Stimulated activated CD8-positive, alpha-beta memory T cell treated with anti-CD3 and anti-CD28 coated beads, Interleukin-7, amount 100 ng/mL, for 1 hour (primary cell): ENCODE measurements at places on chromosomes 6 and 20.

DNA sequence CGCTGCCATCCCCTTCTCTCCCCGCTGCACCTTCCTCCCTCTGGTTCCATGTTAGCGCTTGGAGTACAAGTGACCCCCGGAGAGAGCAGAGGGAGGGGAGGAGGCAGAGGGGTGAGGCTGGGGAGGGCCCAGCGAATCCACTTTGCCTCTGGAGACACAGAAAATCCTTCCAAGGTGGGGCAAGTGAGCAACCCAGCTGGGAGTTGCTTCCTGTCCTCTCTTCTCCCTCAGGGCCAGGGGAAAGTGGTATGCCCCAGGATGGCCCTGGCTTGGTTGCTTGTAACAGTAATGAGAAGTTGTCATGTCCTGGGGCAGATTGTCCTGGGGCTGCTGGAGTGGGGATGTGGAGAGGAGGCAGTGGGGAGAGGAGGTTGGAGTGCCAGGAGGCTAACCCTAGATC, 691 bp upstream of the ANGPT4 start:
- no peak for DNase-seq

DNA sequence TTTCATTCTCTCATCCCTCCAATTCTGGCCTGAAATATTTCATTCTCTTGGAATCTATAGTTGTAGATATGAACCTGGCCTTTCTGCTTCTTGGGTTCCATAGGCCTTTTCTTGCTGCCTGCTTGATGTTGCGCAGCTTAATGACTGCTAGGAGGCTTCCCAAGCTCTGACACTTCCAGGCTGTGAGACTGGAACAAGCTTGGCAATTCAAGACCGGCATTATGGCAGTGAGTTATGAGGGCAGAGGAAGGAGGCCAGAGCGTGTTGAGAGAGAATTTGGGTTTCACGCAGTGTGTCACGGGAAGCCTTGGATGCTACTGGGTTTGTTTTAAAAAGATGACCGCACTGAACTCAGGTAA, 948 bp upstream of the DNAJC5 start:
- no peak for DNase-seq

GRCh38 chr20:51978070-51978501, 175.8 kb upstream of the SALL4 start:
- DNase-seq = no peak

- no peak for DNase-seq
Measured at GRCh38 chr6:16446273-16446672, 207.9 kb downstream of the GMPR start.

GRCh38 chr6:109172101-109172746, 76.9 kb downstream of the CEP57L1 start:
- DNase-seq = no peak

DNA sequence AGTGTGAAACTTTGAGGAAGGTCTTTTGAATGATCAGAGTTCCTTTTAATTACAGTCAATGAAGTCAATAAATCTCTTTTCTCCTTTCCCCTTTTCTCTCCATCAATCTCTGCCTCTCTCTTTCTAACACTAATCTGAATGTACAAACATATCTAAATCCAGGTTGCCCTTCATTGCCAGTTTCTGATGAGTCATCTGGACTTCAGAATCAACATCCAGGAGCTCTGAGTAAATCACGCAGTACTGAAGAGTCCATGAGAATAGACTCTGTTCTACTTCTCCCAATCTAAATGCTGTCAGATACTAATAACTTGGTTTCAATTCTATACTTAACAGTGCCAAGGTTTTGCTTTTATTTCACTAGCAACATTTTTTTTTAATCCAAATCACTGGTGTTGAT, 238.7 kb upstream of the THEMIS start:
- DNase-seq = no peak

GRCh38 chr6:144955859-144956258, 670.7 kb downstream of the UTRN start:
- no peak for DNase-seq

GRCh38 chr20:19363476-19363875, 151.0 kb downstream of the SLC24A3 start:
- no peak for DNase-seq

- DNase-seq = no peak
Measured at GRCh38 chr20:34249291-34249690, 8.1 kb downstream of the ASIP start.

GRCh38 chr6:14726816-14727493, 518.9 kb upstream of the JARID2 start:
- no peak for DNase-seq

DNA sequence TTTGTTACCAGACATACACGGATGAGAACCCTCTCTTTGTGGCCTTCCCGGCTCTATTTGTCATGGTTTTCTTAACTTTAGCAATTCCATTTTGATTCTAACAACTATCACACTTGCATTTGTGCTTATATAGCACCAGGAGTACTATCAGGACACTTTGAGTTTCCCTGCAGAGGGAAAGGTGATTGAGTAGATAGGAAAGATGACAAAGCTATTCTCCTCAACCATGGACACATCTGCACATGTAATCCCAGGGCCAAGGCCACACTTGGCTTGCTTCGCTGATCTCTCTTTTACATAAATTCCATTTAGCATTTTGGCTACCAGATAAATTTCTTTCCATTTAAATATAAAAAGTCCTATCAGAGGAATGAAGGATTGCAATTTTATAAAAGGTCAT, 23.3 kb upstream of the CFAP206 start:
- no peak for DNase-seq

DNA sequence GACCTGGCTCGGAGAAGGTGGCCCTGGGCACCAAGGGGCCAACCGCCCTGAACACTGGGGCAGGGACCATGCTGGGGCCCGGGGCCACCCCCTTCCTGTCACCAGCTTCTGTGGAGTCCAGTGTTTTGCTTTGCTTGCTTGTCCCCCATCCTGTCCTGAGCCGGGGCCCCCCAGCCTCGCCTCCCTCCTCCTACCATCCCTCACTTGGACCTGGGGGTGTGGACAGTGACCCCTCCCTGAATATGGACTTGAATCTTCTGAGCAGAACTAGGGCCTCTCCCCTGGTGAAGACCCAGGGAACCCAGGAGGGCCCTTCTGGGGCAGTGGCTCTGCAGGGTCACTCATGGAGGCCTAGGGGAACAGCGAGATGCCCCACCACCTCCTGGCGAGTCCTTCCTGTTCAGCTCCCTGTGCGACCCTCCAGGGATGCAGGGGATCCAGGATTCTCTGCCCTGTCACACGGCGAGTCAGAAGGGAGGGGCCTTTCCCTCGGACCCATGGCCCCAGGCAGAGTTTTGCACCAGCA, 41.6 kb downstream of the VSTM2L start:
- DNase-seq = no peak

GRCh38 chr6:21334651-21335050, 258.9 kb upstream of the SOX4 start:
- no peak for DNase-seq

GRCh38 chr20:62549499-62550086, 73.8 kb upstream of the GATA5 start:
- no peak for DNase-seq

GRCh38 chr6:159252955-159253508, 83.8 kb downstream of the FNDC1 start:
- DNase-seq = no peak

DNA sequence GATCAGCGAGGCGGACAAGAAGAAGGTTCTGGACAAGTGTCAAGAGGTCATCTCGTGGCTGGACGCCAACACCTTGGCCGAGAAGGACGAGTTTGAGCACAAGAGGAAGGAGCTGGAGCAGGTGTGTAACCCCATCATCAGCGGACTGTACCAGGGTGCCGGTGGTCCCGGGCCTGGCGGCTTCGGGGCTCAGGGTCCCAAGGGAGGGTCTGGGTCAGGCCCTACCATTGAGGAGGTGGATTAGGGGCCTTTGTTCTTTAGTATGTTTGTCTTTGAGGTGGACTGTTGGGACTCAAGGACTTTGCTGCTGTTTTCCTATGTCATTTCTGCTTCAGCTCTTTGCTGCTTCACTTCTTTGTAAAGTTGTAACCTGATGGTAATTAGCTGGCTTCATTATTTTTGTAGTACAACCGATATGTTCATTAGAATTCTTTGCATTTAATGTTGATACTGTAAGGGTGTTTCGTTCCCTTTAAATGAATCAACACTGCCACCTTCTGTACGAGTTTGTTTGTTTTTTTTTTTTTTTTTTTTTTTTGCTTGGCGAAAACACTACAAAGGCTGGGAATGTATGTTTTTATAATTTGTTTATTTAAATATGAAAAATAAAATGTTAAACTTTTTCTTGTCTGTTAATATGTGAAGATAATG, 2.2 kb downstream of the HSPA1B start:
- no peak for DNase-seq

DNA sequence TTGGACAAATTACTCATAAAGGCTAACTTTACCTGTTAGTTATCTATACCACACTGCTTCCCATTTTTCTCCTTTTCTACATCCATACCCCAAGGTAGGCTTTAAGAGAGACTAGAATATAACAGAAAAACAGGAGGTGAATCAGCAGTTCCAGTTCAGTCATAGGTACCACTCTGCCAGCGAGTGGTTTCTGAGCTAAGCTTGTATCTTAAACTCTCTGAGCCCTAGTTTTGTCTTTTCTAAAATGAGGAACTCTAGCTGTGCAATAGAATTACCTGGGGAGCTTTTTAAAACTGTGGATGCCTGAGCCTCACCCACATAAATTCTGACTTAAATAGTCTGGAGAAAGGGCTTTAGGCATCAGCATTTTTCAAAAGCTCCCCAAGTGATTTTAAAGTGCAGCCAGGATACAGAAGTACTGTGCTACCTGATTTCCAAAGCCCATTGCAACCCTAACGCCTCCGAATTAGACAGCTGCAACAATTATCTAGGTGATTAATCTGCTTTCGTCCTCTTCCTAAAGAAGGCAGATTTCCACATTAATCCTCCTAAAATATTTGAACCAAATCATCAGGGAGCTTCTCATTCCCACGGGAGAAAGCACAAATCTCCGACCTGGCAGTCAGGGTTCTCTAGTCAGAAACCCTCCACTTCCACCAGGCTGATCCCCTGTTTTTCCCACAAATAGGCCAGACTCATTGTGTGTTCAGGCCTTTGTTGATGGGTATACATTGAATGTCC, 37.4 kb upstream of the RPL7L1 start:
- no peak for DNase-seq

DNA sequence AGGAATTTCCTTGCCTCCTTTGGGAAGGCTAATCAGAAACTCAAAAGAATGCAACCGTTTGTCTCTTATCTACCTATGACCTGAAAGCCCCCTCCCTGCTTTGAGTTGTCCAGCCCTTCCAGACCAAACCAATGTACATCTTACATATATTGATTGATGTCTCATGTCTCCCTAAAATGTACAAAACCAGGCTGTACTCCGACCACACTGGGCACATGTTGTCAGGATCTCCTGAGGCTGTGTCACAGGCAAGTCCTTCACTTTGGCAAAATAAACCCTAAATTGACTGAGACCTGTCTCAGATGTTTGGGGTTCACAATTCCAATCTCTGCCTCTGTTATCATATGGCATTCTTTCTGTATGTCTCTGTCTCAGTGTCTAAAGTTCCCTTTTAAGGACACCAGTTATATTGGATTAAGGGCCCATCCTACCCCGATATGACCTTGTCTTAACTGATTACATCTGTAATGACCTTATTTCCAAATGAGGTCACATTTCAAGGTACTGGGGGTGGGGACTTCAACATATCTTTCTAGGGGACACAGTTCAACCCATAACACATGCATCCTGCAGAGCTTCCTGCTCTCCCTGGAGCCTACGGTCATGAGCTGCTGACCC, 513.5 kb upstream of the JARID2 start:
- no peak for DNase-seq

DNA sequence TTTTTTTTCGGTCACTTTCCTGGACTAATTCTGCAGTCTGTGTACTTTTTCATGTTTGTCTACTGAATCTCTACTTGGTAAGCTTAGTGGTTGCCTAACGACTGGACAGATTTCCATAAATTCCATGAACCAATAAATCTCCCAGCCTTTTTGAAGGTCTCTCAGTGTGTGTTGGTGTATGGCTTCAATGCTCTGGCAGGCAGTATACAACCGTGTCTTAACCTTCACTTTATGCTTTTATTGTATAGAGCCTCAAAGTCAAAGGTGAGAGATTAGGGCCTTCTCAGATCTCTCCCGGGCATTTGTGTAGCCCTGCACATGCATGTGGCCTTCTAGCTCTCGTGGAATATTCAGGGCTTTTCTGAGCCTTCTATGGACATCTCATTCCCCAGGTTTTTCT, 14.3 kb upstream of the CMTR1 start:
- no peak for DNase-seq

GRCh38 chr6:154386848-154387717, 30.5 kb upstream of the IPCEF1 start:
- no peak for DNase-seq

GRCh38 chr6:5084781-5085647, at the start of gene PPP1R3G:
Gene PPP1R3G, plus strand, starts transcription at chr6:5085341. Its CDS starts 145 bp downstream, at chr6:5085486.
- DNase-seq = no peak

DNA sequence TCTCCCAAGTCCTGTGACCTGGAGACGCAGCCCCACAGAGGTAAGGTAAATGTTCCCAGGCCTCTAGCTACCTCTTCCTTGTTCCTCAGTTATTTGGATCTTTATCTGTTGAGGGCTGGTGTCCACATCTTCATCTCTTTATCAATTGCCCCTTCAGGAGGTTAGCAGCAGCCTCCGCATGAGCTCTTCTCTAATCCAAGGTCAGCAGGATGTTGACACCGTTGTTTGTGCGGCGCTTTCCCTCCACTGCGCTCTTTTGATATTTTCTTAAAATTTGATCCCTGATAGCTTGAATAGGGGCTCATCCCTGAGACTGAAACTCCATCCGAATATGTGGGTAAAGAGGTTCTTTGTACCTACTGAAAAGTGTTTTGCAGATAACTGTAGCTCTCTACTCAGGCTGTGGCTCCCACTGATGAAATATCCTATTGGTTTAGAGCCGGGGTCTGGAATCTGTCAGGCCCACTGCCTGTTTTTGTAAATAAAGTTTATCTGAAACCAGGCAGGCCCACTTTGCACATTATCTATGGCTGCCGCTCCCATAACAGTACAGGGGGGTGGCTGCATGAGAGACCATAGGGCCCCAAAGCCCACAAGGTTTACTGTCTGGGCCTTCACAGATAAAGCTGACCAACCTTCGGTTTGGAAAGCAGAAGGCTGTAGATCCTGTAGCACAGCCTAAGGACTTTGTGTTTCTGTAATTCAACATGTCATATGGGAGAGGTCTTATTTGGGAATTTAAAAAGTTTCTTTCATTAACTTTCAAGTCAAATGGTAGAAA, 362.6 kb downstream of the QKI start:
- DNase-seq = no peak

DNA sequence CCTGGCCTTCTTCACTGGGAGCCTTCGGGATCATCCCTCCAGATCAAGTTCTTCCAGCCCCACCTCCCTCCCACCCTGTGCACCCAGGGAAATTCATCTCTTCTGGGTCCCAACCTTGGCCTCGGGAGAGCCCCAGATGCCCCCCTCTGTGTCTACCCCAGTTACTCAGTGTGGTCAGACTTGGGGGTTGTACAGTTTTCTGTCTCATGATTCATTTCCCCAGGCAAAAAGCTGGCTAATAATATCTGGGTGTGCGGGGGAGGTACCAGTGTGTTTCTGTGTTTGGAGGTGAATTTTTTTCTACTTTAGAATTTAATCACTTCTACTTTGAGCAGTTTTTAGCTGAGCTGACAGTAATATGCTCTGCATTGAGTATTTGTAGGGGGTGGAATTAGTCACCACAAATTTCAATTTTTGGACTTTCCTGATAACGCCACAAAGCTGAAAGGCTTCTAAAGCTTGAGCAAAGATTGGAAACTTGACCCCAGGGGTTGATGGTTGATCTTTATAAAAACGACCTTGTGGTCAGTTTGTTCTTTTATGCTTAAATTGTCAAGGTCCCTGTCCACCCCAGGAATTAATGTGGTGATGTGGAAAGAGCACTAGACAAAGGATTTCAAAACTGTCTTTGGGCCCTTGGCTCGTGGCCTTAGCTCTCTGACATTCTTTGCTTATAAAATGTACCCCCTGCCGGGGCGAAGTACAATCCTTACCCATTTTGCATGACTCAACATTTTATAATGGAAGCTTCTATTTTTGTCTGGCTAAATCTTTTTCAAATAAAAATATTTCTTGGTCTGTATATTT, 284.7 kb upstream of the TAB2 start:
- DNase-seq = no peak
